ENCODE measurements at places on chromosomes 16 and 17.
A peak's percentile ranks its signal among the peaks of the same experiment; 100 is the strongest.

DNA sequence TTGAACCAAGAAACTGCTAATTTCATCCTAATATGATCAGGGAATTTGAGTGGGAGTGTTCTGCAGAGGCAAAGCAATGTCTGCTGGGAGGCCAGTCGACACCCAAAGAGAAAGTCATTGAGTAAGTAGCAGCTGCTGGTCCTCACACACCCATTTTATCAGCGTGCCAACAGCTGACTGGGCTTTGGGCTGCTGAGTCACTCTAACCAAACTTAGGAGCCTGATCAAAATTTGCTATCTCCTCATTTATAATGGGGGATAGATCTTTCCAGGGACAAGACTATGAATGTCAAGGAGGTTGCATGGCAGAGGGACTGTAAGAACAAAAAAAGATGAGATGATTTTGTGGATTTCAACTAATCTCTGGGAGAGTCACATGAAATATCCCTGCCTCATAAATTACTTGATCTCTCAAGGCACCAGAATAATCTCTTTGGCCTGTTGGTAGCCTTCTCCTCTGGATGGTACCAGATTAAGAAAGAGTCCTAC lies 32.9 kb downstream of the CPSF4L start:
- DNase-seq: peak; percentile 40

DNA sequence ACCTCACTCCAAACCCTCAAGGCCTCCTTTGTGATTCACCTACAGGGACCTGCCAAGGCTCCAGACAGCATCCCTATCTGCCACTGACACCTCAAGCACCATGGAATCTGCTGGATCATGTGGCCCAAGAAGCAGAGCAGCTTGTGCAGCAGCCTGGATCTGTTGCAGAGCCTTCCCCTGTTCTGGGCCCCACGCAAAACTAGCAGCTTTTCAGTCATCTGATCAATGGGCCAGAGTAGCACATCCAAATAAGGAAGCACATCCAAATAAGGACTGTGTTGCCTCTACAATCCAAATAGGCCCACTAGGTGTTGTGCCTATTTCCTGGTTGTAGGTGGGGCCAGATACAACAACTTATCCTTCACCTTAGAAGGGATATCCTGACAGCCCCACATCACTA lies 97.1 kb upstream of the GNAO1 start:
- DNase-seq: no peak

GRCh38 chr17:44829523-44830358 lies at the start of gene GJC1:
GJC1 (minus strand) TSS chr17:44830287; CDS start chr17:44805817, 24,470 bp downstream.
- DNase-seq: peak; percentile 5

DNA sequence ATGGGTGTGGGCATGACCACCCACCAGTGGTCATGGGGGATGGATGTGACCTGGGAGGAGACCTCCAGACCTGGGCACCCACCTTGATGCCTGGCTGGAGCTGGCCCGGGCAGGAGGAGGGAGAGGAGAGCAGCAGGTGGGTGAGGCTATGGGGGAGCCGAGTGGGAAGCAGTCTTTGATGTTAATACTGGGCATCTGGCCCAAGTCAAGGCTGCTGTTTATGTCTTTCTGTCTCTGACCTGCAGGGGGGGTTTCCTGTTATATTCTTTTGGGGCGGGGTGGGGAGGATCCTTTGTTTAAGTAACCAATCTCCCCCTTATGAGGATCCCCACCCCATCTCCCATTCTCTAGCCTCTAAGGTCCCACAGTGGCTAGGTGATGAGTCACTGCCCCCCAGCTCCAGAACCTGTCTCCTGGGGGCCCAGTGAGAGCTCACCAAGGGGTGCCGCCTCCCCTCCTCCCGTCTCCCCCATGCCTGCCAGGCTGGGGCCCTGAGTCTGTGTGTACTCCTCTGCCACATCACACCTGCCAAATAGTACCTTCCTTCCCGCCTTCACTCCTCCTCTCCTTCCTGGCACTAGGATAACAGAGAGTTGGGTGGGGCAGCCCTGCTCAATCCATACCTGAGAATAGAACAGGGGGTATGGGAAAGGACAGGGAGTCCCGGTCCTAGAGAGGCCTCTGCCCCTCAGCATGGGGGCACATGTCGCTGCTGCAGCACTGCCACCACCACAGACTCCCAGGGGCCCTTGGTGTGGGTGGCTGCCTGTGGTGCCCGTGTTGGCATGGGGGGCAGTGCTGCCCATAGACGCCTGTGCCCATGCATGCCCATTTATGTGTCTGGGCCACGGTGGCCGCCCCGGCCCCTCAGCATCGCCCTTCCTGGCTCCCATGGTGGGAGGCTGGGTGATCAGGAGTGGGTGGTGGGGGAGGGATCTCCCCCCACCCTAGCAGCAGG lies 7.3 kb downstream of the THRA start:
- peak; percentile 64 for DNase-seq

DNA sequence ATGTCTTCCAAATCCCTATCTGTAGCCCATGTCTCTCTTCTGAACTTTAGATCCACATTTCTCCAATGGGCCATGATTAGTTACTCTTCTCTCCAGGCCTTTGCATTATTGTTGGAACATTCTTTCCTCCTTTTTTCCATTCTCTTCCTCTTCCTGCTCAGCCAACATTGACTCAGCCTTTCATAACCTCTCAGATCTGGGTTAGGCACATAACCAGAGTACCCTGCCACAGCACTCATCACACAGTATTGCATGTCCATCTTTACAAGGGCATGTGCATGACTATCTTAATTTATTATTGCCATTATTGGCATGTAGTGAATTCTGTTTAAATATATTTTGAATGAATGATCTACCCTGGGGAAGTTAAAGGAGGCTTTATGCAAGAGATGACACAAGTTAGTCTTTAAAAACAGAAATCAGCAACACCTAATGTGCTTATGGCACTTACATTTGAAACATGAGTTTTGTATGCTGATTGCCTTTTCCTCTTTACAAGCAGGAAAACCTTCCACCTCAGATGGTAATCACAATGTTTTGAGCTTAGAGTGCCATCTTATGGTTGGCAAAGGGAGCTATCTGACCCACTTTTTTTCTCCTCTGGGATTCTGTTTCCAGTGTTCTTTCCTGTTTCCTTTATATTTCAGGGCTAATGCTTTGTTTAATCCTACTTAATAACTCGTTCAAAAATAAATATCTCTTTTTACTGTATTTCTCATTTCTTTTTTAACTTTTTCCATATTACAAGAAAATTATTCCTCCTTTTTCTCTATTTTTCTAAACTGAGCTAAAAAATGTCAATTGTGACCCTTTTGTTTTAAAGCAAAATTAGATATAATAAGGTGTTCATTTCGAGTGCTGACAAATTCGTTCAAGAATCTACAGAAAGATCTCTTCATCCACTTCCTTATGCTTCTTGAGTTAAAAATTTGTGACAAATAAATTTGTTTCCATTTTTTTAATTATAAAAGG lies 151.0 kb upstream of the RBL2 start:
- DNase-seq: no peak

DNA sequence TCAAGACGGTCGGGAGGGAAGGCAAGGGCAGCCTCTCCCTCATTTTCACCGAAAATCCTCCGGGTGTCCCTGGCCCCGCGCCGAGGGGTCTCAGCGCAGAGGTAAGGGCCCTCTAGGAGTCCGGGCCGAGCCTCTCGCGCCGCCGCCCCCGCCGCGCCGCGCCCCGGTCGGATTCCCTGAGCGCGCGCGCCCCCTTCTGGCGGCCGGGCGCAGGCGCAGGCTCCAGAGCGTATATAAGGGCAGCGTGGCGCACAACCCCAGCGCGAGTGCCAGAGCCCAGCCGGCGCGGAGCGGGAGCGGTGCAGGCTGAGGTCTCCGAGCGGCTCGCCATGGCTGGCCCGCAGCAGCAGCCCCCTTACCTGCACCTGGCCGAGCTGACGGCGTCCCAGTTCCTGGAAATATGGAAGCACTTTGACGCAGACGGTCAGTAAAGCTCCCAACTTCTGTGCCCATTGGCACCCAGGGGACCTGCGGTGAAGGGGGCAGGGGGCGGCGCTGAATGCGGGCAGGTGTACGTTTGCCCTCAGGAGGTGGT lies at the start of gene CALB2:
TSS of gene CALB2 (plus strand) at position 260 of the 535 bp plus-strand sequence. CDS start at position 330, 70 bp downstream.
- DNase-seq: peak; percentile 67

DNA sequence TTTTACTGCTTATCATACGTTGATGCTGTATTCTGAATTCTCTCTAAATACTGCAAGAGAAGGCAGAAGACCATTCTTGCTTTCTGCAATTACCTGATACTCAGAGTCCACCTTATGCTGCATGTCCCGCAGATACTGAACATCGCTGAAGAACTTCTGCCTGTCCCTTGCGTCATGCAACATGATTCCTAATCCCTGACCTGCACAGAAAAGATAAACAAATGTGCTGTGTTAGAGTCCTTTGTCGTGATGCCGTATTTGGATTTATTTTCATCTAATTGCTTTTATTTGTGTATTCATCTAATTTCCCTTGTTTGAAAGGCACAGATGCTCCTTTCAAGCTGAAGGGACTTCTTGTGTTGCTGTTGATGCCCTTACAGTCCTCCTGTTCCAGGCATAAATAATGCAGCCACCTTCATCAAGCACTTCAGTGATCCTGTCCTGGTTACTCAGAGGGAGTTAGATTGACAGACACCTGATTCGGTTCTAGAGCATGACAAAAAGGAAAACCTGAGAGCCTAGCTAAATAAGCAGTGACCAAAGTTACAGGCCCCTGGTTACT lies 6.5 kb downstream of the MARCHF10 start:
- DNase-seq: no peak

DNA sequence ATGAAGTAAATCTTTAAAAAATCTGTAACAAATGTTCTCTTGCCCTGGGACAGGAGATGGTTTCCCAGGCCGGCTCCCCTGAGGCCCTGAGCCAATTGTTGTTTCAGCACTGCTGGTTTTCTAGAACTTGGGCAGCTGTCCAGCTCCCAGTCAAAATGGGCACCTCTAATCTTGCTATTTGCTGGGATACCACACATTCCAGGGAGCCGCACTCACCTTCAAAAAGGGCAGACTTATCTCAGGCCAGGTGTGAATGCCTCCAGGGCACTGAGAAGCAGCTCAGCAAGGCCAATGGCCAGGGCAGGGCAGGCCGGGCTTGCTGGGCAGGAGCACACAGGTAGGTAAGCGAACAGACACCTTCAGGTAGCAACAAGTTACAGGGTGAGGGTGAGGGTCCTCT lies 24.4 kb downstream of the TRIM16 start:
- no peak for DNase-seq

GRCh38 chr16:67651847-67652246 lies 6.9 kb downstream of the CARMIL2 start:
- no peak for DNase-seq

DNA sequence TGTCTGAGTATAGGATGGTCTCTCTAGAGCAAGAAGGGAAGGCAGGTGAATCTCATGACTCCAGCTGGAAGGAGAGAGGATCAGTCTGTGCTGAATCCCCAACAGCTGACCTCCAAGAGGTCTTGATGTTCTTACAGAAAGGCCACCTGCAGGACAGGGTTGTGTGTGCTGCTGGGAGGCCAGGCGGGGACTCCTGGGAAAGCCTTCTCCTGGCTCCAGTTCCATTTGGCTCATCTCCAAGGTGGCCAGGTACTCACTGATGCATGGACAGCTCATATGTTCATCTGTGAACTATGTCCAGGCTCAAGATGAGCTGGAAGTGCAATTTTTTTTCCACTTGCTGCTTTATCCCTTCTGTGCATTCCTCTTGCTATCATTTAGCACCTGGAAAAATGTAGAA lies 730.2 kb upstream of the RBFOX1 start:
- DNase-seq: no peak

DNA sequence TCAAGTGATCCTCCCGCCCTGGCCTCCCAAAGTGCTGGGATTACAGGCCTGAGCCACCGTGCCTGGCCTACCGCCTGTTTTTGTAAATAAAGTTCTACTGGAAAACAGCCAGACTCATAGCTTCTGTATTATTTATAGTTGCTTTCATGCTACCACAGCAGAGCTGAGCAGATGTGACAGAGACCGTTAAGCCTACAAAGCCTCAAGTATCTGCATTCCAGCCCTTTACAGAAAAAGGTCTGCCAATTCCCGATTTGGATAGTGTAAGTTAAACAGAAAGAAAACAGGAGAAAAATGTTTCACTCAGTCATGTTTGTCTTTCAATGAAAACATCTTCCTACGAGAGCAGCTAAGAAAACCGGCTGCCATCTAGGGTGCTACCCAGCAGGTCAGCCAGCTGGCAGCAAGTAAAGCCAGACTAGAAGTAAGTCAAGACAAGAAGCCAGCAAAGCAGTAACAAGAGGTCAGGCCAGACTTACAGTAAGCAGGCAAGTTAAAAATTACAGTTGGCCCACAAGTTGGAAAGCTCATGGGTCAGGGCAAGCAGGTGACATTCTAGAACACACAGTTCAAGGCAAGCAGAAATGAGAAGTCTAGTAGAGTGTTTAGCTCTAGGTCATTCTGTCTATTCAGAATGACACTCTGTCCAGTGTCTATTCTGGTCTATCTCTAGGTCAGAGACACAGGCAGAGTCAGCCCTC lies 17.7 kb downstream of the NCBP3 start:
- no peak for DNase-seq

DNA sequence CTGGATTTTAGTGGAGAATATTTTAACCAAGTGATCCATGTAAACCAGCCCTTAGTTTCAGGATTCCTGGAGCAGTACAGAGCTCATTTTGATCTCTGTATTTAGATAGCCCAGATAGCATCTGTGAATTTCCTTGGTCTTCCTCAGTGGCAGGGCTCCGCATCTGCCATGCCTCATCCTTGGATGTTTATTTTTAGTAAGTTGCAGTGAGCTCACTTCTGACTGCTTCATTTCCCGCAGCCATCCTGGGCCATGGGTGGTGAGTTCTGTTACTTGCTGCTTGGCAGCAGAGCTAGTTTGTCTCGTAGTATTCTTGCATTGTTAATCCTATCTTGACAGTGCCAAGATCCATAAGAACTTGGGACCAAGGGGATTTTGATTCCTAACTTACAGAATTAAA lies 33.7 kb downstream of the IST1 start:
- no peak for DNase-seq

- DNase-seq: no peak
These were observed 66.5 kb upstream of the LGALS9 start for GRCh38 chr17:27564463-27564862.

GRCh38 chr17:59634632-59635541 lies 15.2 kb downstream of the CLTC start:
- no peak for DNase-seq

GRCh38 chr17:19513897-19514488 lies 19.7 kb upstream of the SLC47A1 start:
- peak; percentile 76 for DNase-seq

- DNase-seq: no peak
These were observed 31.9 kb downstream of the UBE2O start for GRCh38 chr17:76421044-76421407.

DNA sequence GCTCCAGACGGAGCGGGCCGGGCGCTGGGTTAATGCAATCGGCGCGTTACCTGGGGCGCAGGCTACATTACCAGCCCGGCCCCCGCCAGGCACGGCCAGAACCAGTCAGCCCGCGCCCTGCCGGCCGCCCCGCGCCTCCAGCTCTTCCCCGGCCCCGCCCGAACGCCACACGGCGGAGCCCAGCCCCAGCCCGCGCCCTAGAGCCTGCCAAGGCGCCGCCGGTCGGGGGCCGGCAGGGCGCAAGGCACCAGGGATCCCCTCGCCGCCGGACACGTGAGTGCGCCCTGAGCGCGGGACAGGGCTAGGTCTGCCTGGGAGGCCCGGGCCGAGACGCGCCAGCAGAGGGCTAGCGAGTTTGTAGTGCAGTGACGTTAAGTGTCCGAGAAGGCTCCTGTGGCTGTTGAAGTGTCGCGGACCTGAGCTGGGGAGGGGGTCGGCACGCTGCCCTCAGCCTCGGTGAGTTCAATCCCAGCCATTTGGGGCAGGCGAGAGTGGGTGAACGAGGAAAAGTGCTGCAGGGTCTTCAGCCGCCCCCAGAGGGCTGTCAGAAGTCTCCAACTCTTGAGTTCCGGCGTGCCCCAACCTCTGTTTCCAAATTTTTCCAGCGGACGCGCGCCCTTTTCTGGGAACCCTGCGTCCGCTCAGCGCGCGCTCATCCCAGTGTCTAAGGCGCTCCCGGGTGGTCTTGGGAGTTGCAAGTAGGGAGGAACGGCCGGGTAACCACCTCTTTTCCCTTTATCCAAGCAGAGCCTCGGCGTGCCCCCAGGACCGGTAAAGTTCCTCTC lies at the start of gene SLC6A2:
TSS of gene SLC6A2 (plus strand) at position 92 of the 785 bp plus-strand sequence. CDS start 707 bp downstream, outside the sequence.
- DNase-seq: no peak

Measured in CD4-positive, alpha-beta T cell treated with Interleukin-6 for 4 hours (primary cell).